Esophagus squamous epithelium (tissue), 5 donors: ENCODE measurements at places on chromosomes 6 and 20. TPM values are rescaled to one million over a fixed set of nuclear protein-coding genes. Genes with fewer than 3 reads are reported as not detected.

Gene NCOA7
- 59.3 TPM for total RNA-seq

Gene PTPRA
- 31.8 TPM for total RNA-seq

Gene PRL
- not detected for total RNA-seq

Gene ZNF318
- 13.5 TPM for total RNA-seq

Gene TRIM15
- total RNA-seq: not detected

DNA sequence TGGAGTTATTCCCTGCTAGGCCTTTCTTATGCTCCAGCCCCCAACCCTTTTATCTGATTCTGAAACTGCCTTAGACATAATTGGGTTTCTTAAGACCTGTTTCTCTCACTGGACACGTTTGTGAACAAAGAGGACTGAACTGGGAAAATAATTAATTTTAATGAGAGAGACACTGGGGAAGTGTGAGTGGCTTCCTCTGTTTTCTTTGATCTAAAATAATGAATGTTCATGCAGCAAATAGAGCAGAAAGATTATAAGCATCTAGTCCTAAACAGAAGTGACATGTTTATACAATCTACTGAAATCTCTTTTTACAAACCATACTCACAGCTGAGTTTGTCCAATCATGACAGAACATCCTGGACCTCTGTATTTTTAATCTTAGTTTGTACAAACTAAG lies 157.6 kb downstream of the SH3BGRL2 start:
- DNase-seq: no peak

- DNase-seq: no peak
Measured at GRCh38 chr6:94071835-94072234, 652.5 kb upstream of the EPHA7 start.

DNA sequence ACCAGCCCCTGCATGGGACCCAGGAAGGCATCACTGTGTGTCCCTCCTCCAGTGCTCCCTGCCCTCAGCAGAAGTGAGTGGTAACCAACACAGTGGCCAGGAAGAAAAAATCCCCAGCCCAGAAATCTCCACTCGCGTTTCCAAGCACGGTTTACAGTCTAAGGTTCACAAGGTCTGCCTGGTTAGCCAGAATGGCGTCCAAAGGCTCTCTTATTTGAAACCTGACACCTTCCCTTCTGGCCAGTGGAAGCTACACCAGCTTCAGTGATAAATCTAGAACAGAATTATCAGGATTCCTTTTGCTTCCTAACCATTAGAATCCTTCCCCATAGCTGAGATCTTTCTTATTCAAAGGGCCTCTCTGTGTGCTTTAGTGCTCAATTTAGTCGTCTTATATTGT lies 9.2 kb downstream of the LY86 start:
- no peak for DNase-seq

- no peak for DNase-seq
Measured at GRCh38 chr6:169141671-169142537, 111.7 kb downstream of the THBS2 start.

DNA sequence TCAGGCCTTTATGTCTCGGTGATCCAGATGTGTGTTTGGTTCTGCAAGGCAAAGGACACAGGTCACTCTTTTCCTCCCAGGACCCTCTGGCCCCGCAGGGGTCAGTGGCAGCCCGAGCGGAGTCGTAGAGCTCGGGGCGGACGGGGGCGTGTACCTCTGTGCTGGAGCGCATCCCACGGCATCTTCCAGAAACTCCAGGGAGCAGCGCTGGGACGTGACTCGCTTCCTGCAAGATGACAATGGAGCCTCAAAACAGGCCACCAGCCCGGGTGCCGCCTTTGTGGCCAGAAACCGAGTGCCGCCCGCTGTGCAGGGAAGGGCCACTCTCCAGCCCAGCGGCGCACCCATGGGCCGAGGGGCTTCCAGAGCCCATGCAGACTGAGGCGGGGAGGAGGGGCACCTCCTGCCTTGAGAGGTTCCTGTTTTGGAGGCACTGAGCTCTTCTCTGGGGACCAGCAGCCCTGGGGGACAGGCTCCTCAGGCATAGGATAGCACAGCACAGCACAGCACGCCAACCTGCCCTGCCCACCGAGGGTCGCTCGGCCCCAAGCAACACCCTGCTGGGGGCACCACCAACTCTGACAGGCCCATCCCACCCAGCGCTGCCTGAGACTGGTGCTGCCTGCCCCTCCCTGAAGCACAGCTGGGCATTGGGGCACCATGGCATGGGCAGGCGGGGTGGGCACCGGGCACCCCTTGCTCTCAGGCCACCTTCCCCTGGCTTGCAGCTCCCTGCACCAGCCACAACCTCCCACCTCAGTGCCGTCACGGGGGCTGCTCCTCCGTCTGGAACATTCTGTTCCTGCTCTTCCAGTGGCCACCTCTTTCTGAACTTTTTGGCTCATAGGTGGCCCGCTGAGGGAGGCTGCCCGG lies 9.7 kb downstream of the RPS21 start:
- DNase-seq: no peak

GRCh38 chr6:5785249-5785648 lies 221.5 kb downstream of the NRN1 start:
- no peak for DNase-seq

- no peak for DNase-seq
Measured at GRCh38 chr20:44610313-44610962, 28.1 kb downstream of the PKIG start.

GRCh38 chr6:122388945-122389344 lies 10.5 kb upstream of the HSF2 start:
- DNase-seq: no peak

DNA sequence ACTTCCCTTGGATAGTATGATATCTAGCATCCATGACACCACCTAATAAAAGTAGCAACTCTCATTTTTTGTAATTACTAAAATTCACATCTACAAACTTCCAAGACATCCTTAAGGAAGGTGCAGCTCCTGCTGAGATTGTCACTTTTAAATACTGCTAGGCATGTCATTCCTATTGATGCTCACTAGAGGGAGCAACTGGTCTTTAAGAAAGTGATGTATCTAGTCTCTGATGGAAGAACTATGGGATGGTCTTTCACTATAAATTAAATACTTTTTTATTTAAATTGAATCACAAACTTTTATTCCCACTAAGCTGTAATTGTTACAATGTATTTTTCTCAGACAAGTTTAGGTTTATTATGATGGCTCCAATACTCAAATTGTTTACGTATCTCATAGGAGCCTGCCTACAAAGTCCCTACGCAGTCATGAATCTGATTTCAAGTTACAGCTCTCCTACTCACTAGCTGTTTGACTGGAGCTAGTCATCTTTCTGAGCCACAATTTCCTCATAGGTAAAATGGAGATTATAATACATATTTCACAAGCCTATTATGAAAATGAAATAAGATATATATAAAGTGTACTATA lies 8.1 kb upstream of the TSPYL1 start:
- no peak for DNase-seq

DNA sequence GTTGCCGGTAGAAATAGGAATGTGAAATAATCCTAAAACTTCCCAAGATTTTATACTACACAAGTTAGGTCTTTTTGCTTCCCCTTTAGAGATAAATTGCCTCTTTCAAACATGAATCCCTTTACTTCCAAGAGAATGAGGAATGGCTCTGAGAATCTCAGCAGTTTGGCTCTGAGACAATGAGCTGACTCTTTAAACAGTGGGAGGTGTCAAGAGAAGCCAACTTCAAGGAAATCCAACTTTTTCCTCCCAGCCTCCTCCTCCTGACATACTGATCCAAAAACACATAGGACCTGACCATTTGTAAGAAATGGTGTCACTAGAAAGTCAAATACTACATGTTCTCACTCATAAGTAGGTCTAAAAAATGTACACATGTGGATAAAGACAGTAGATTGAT lies 154.2 kb downstream of the ALDH8A1 start:
- no peak for DNase-seq

GRCh38 chr20:58775371-58775770 lies 75.3 kb downstream of the GNAS-AS1 start:
- no peak for DNase-seq

DNA sequence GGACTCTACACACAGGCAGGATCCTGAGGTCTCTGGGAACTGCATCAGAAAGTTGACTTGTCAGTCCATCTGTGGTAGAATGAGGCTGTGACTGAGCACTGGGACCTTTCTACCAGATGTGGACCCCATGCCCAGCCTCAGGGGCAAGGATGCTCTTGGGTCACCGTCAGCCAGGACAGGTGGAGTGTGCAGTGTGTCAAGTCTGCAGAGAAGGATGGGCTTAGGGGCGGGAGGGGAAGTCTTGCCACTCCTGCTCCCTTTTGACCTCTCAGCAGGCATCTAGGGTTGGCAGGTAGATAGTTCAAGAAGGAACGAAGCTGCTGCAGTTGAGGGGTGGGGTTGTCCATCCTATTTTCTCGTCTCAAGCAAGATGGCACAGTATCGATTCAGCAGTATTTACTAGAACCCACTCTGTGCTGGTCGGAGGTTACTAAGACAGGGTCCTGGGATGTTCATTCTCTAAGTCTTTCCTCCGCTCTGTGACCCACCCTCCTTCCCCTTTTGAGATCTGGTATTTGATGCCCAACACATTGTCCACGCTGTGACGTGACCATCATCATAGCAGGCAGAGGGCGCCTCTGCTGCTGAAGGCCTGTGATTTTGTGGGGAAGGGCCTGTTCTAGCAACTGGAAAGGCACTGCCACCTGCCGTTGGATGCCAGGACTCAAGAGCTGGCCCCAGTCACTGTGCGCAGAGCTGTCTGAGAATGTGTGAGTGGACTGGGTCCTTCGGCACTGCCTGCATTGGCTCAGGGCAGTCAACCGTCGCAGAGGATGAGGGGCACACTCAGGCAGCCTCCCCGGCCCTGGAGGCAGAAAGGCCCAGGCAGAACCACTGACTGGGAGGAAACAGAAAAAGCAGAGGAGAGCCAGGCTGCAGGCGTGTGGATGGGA lies 23.2 kb downstream of the RBCK1 start:
- no peak for DNase-seq

DNA sequence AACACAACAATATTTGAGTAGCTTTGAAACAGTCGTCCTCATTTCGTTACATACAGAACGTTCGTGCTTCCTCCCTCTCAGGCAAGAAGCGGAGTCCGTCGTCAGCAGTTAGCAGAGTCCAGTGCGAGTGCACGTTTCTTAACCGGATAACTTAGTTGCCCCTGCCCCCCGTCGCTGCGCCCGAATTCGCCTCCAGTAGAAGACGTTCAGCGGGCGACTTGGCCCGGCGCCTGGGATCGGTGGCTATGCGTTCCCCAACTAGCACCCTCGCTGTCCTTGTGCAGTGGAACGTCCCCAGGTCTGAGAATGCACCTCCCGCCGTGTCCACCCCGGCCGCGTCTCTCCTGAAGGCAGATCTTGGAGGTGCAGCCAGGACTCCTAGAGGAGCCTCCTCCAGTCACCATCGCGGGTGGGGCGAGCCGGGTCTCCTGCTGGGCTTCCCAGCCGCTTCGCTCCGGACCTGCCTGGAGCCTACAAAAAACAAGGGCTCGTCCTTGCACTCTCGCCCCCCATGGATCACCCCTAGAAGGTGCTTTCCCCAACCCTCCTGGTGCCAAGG lies 910 bp upstream of the PCSK2 start:
- DNase-seq: no peak
